Fibroblast of skin of scalp (primary cell): ENCODE measurements at places on chromosomes 1 and 21.

- DNase-seq, result peak; percentile 52
Observed at GRCh38 chr1:9231648-9232332, 2.8 kb upstream of the H6PD start.

- DNase-seq, result no peak
Observed at GRCh38 chr21:35770101-35770945, 290.0 kb downstream of the SETD4 start.

- DNase-seq, result no peak
Observed at GRCh38 chr1:161393151-161393550, 25.5 kb upstream of the CFAP126 start.

DNA sequence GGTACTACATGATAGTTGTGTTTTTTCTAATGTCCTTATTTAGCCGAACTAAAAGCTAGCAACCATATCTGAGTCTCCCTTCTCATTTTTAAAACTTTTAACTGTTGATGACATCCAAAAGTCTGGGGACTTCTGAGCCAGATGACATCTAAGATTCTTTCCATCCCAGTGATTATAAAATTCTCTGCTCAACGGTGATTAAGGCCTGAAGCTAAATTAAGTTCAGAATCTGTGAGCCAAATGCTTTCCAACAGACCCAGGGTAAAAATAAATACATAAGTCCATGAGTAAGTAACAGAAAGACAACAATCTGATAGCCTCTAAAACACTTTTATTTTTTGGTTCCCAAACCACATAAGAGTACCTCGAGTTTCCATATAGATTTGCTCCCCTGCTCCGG, 13.1 kb upstream of the PTP4A2 start:
- no peak for DNase-seq

GRCh38 chr21:32196001-32196400, 82.8 kb downstream of the MIS18A start:
- DNase-seq, result no peak

DNA sequence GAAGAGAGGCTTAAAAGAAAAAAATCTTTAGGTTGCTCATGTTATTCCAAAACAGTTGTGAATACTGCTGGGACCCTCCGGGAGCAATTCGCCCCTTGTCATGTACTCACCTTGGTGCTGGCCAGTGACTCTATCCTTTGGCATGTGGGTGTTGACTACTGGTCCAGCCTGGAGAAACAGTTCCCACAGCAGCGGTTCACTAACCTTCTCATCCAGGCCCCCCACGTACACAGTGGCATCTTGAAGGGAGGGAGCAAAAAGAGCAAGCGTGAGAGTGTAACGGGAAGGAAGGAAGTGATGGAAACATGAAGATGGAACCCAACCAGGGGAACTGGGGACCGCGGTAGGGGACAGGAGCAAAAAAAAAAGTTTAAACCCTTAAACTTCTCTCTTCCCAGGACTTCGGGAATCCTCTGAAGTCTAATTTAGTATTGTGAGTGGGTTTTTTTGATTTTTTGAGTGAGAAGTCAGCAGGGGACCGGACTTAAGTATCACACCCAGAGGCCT, 494 bp downstream of the SF3B4 start:
- no peak for DNase-seq

GRCh38 chr1:6267686-6268322, 6.9 kb upstream of the GPR153 start:
- no peak for DNase-seq

GRCh38 chr1:246221485-246222255, 285.4 kb downstream of the SMYD3 start:
- DNase-seq, result no peak

- peak; percentile 73 for DNase-seq
Observed at GRCh38 chr21:38388203-38388602, 110.1 kb downstream of the ERG start.

- peak; percentile 38 for DNase-seq
Observed at GRCh38 chr1:215987092-215987875, 420.2 kb downstream of the KCTD3 start.

- no peak for DNase-seq
Observed at GRCh38 chr1:1601564-1602303, 1.8 kb upstream of the FNDC10 start.

GRCh38 chr1:100383743-100384405, 31.6 kb downstream of the CDC14A start:
- DNase-seq, result no peak

GRCh38 chr21:42563686-42564085, 50.0 kb downstream of the SLC37A1 start:
- DNase-seq, result no peak

GRCh38 chr1:150544204-150544603, 5.0 kb upstream of the ADAMTSL4 start:
- DNase-seq, result no peak
